Thoracic aorta (tissue), 2 donors: ENCODE measurements at places on chromosomes 1 and 21. TPM values are rescaled to one million over a fixed set of nuclear protein-coding genes. Genes with fewer than 3 reads are reported as not detected.

Gene ADPRS
- total RNA-seq: 34.0 TPM

Gene TOMM40L
- total RNA-seq: 13.4 TPM

Gene YIPF1
- total RNA-seq: 18.8 TPM

Gene GOLT1A
- total RNA-seq: not detected

Gene NTMT2
- not detected for total RNA-seq

Gene AKNAD1
- total RNA-seq: not detected

Gene WDTC1
- total RNA-seq: 43.5 TPM

Gene KPRP
- 0.14 TPM for total RNA-seq

Gene GPR37L1
- total RNA-seq: not detected

Gene LCE3E
- total RNA-seq: not detected

Gene CTSS
- total RNA-seq: 64.7 TPM

Gene BEST4
- total RNA-seq: not detected

Gene INKA2
- total RNA-seq: 7.3 TPM

Gene ADORA1
- total RNA-seq: not detected
